Diencephalon (tissue), 1 donor: ENCODE measurements at places on chromosomes 3 and 15. TPM values are rescaled to one million over a fixed set of nuclear protein-coding genes. Genes with fewer than 3 reads are reported as not detected.

Gene PYGO1
- total RNA-seq = 53.1 TPM

Gene NOX5
- total RNA-seq = 0.23 TPM

Gene NEK11
- 44.1 TPM for total RNA-seq

Gene PEX5L
- 36.2 TPM for total RNA-seq

Gene TIMP4
- 11.1 TPM for total RNA-seq

Gene SCG5
- total RNA-seq = 157 TPM

Gene AADACL2
- not detected for total RNA-seq

Gene SLC9C1
- 0.23 TPM for total RNA-seq

Gene RBP2
- total RNA-seq = not detected

Gene HRG
- not detected for total RNA-seq

Gene ALPK3
- total RNA-seq = 2.5 TPM

Gene SHQ1
- total RNA-seq = 22.6 TPM

Gene SV2B
- 30.2 TPM for total RNA-seq

Gene PTH1R
- 4.2 TPM for total RNA-seq

Gene SLC27A2
- 6.2 TPM for total RNA-seq

Gene ONECUT1
- 4.6 TPM for total RNA-seq

Gene LTK
- total RNA-seq = 0.23 TPM

Gene ALG1L2
- not detected for total RNA-seq

Gene NGLY1
- total RNA-seq = 46.1 TPM

Gene GREM1
- under 0.01 TPM for total RNA-seq

Gene NPAP1
- 0.69 TPM for total RNA-seq

Gene GHSR
- 0.69 TPM for total RNA-seq

Gene PRR23A
- not detected for total RNA-seq

Gene TSPAN3
- 364 TPM for total RNA-seq

Gene EBLN2
- total RNA-seq = 5.3 TPM

Gene NR1I2
- total RNA-seq = 0.23 TPM

Gene GPR156
- total RNA-seq = 1.4 TPM

Gene AHSG
- 0.23 TPM for total RNA-seq
